Posterior vena cava (tissue), 2 donors: ENCODE measurements at places on chromosomes 6 and 20.

DNA sequence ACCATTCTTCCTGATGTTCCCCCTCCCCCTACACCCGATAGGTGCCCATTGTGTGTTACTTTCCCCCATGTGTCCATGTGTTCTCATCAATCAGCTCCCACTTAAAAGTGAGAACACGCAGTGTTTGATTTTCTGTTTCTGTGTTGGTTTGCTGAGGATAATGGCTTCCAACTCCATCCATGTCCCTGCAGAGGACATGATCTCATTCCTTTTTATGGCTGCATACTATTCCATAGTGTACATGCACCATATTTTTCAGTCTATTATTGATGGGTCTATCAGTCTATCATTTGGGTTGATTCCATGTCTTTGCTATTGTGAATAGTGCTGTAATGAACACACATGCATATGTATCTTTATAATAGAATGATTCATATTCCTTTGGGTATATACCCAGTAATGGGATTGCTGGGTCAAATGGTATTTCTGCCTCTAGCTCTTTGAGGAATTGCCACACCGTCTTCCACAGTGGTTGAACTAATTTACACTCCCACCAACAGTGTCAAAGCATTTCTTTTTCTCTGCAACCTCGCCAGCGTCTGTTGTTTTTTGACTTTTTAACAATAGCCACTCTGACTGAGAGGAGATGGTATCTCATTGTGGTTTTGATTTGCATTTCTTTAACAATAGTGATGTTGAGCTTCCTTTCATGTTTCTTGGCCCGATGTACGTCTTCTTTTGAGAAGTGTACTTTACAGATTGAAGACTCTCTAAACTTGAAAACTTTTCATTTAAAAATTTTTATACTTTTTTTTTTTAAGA is 41.0 kb upstream of the GCNT2 start:
- DNase-seq: no peak

DNA sequence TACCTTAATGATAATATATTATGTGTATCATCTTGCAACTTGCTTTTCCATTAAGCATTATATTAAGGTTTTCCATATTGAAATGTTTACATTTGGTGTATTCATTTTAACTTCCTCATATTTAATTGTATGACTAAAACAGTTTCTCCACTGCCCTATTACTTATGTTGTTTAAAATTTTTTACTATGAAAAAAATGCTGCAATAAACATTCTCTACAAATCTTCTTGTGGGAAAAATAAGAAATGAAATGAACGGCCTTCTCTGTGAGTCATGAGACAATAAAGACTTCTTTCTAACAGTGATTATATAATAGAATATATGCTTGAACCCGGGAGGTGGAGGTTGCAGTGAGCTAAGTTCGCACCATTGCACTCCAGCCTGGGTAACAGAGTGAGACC is 25.5 kb downstream of the FASTKD5 start:
- no peak for DNase-seq

GRCh38 chr6:167098825-167099225 is 24.1 kb upstream of the CCR6 start:
- DNase-seq: no peak

- DNase-seq: peak; percentile 67
Measured at GRCh38 chr6:169975286-169975685, 223.9 kb downstream of the ERMARD start.

- DNase-seq: no peak
Measured at GRCh38 chr6:72948153-72948552, 277.1 kb downstream of the KHDC1L start.

DNA sequence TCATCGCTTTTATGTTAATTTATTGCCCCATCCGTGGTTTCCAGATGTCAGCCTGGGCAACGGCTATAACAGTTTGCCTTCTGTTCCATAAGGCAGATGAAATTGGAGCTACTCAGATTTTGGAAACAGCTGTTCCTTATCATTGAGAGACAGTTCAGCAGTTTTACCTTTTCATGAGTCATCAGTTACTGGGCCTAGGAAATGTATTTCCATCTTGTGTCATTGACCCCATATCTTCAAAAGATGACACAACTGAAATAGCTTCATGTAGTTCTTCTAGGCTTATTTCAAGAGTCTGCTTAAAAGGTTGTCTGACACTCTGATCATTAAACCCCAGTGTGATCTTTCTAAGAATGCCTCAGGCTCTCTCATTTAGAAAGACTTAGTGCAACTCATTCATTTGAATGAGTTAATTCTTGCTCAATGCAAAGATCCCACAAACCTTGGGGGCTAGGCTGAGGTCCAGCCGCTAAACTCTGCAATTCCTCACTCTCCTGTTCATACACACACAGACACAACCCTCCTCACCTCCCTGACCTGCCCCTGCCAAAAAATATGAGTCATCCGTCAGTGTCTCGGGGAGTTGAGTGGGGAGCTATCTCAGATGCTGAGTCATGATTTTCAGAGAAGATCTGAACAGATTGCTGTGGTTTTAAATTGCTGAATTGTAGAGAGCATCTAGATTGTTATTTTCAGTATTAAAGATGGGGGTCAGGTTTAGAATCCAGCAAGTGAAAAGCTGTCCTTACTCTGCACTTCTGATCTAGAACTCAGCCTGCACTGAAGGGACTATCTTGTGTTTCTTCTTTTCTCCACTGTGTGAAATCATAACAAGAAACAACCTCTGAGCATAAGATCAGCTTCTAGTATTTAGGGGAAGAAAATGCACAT is 61.8 kb downstream of the RPP40 start:
- no peak for DNase-seq

GRCh38 chr6:143528164-143528811 is 16.8 kb upstream of the FUCA2 start:
- no peak for DNase-seq

DNA sequence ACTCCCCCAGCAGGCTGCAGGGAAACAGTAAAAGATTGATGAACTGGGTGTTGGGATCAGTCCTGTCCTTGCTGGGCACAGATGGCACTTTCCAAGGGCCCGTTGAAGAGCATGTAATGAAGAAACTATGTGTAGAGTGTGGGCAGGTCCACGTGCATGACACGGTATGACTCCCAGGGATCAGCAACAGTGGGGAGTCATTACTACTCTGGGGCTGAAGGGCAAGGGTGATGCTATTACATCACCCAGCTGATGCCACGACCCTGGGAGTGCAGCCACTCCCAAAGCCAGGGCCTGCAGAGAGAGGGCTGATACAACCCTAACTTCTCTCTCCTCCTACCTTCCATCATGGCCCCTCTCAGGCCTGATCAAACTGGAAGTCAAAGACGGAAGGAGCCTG is 20.1 kb downstream of the KCNK17 start:
- DNase-seq: no peak

GRCh38 chr6:54284161-54284860 is 23.9 kb upstream of the TINAG start:
- DNase-seq: no peak

GRCh38 chr6:40523505-40524172 is 63.5 kb downstream of the LRFN2 start:
- DNase-seq: no peak

- DNase-seq: no peak
Measured at GRCh38 chr6:32382757-32383420, 11.2 kb upstream of the TSBP1 start.

GRCh38 chr6:85421972-85422371 is 27.9 kb upstream of the NT5E start:
- DNase-seq: no peak
